NCI-H2107 (cell line): ENCODE measurements at places on chromosomes 3 and 15.
A peak's percentile ranks its signal among the peaks of the same experiment; 100 is the strongest.

GRCh38 chr3:114827495-114827894, 319.6 kb downstream of the ZBTB20 start:
- peak; percentile 42 for DNase-seq

DNA sequence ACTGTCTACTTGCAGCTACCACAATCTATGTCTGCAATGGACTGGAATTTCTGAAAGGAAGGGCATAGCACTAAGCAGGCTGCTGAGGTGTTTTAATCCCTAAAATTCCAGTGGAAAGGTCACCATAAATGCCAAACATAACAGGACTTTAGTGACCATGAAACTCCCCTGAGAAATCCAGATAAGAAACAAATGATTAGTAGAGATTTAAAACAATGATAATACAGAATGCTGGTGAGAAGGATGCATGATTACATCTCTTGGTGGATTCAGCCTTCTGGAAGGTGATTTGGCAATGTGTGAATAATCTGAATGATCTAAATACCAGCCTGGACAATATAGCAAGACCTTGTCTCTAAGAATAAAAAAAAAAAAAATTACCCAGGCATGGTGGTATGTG, 475.0 kb upstream of the CBLB start:
- no peak for DNase-seq

- no peak for DNase-seq
These were observed 100.1 kb upstream of the ALDH1A3 start for GRCh38 chr15:100779331-100780207.

DNA sequence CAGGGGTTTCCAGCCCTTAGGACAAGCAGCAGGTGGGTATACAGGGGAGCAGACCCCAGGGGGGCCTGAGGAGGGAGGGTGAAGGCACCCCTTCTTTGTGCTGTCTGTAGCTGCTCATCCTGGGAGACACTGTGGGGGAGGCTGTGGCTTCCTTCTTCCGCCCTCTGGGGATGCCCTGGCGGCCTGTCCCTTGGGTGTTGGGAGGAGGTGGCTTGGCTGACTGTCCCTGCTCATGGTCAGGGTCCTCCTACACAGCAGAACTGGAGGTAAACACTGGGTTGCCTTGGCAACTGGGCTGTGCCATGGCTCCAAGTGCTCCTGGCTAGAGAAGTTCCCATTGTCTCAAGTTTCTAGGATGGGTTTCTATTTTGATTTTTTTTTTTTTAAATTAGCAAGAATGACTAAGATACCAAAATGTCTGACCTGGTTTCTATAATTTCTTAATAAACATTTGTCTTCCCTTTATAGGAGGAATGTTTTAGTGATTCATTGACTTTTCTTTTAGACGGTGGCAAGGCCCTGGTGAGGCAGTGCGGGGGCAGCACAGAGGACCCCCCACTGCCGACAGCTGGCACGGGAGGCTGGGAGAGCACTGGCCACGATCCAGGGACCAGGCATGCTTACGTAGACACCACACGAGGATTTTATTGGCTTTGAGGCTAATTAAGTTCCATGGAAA, 12.4 kb downstream of the KLF13 start:
- DNase-seq, result peak; percentile 18

- no peak for DNase-seq
These were observed 182.2 kb downstream of the LPP start for GRCh38 chr3:188336178-188336577.

- DNase-seq, result peak; percentile 75
These were observed 31.4 kb downstream of the MKRN2 start for GRCh38 chr3:12588039-12589009.

DNA sequence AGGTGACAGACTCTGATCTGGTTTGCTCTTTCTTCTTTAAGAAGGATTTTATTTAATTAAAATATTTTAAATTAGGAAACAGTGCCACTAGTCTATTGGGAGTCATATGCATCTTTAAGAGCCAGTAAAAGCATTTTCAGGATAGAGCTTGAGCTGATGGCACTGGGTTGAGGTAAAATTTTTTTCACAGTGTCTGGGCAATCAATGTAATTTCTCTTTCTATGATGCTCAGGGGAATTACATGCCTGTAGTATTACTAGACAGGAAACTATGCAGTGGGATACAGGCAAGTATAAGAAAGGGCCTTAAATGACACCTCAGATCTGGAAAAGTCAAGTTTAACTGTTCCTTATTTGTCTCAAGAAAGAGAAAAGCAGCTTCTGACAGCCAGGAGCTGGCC, 76.4 kb downstream of the GAP43 start:
- no peak for DNase-seq

DNA sequence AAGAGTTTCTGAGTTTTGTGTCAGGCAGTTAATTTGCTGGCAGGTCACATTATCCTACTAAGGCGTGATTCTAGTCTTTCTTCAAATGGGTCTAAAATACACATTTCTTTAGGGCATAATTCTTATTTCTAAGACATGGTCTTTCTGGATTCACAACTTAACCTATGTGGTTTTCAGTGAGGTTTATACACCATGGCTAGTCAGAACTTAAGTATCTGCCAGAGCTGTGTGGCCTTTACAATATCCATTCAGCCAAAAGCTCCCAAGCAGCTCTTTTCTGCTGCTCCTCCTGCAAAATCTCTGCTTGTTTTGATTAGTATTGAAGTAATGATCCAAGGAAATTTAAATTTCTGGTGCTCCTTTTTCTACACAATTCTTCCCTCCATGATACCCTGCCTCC, 33.5 kb downstream of the SLC9C1 start:
- DNase-seq, result no peak

- no peak for DNase-seq
These were observed 16.1 kb downstream of the AMOTL2 start for GRCh38 chr3:134357914-134358811.

DNA sequence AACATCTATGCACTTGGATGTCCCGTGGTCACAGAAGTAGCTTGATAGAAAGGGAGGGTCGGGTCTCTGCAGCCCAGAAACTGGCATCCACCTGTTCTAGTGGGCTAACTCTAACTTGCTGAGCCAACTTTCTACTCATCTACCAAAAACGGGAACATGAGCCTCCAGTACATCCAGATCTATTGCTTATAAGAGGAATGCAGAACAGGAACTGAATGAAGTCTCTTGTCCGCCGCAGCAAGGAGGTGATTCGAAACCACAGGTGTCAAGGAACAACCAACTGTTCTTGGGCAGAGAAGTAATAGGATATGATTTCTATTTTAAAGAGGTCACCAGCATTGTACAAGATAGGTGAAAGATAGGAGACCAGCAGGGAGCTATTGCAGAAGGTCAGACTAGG, 17.9 kb downstream of the TERC start:
- no peak for DNase-seq

GRCh38 chr3:141690431-141691072, 47.5 kb upstream of the RNF7 start:
- DNase-seq, result no peak

GRCh38 chr15:22979238-22980188, 655 bp downstream of the CYFIP1 start:
- DNase-seq, result no peak

DNA sequence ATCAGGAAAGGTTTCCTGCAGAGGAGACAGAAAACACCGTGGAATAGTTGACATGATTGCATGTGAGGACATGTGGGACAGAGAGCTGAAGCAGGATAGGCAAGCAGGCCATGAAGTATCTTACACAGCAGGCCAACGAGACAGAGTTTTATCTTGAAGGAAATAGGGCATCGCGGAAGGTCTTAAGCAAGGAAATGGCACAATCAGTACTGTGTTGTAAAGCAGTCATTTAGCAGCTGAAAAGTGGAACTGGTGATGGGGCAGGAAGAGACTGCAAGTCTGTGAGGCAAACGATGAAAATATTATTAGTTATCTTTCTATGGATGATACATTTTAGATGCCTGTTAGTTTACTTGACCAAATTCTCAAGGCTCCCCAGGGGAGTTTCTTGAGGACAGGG, 535.1 kb downstream of the SOX2 start:
- no peak for DNase-seq

DNA sequence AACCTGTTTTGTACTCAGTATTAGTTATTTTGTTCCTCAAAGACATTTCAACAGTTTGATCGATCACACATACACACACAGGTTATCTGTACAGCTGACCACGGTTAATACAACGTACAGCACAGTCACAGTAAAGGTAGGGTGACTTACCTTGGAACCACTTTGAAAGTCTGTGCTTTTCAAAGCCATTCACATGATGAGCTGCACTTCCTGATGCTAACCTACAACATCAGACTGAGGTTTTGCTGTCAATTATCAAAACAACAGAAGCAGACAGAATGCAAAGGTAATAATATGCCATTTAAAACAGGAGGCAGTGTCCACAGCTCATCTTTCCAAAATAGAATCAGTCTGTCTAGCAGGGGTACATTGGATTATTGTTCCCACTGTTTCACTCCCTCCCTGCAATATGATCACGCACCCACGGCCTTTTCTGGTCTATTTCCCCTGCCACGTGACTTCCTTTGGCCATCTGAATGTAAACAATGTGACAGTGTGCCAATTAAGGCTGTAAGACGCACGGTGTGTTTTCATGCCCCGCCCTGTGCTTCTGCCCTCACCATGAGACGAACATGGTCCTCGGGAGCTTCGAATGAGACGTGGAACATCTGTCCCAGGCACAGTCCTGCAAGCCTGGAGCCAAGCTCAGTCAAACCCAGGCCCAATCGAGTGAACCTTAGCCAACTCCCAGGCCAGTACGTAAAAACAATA, 102.4 kb downstream of the FMN1 start:
- no peak for DNase-seq

- peak; percentile 38 for DNase-seq
These were observed 169.2 kb downstream of the ROBO1 start for GRCh38 chr3:79598594-79598993.

GRCh38 chr3:15174953-15175352, 31.1 kb upstream of the CAPN7 start:
- DNase-seq, result no peak

- DNase-seq, result no peak
These were observed 23.9 kb upstream of the AP4E1 start for GRCh38 chr15:50884540-50884939.

DNA sequence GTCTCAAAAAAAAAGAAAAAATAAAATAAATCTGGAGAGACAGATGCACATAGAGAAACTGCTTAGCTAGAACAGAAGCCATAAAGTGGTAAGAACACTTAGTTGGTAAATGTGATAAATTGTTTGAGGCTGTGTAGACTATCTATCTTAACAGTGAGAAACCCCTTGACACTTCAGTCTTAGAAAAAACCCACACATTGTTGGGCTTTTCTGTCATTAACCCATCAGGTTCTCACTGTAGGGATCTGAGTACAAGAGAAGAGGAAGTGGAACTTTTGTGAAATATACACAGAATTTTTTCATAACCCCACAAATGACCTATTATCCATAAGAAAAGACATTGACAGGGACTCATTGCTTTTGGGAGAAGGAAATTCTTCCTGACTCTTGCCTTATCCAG, 24.4 kb downstream of the TP63 start:
- no peak for DNase-seq

DNA sequence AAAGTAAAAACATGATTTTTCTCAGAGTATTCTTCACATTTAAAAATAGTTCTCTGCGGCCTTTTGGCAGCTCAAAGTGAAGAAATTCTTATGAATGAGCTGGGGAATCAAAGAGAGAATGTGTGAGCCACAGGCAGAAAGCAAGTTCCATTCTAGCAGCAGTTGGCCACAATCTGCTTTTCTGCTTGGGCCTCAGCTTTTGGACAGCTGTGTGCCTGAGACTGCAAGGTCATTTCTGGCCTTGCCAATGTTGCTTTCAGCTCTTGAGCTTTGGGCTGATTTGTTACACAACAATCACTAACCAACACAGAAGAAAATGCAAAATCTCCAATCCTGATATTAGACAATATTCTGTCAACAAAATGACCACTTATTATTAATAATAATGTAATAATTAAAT, 14.4 kb upstream of the TM4SF4 start:
- DNase-seq, result no peak

GRCh38 chr3:117735481-117736101, 1026.0 kb downstream of the TUSC7 start:
- no peak for DNase-seq

GRCh38 chr3:4593014-4593413, 99.9 kb downstream of the ITPR1 start:
- DNase-seq, result no peak

GRCh38 chr3:59553076-59553475, 503.3 kb upstream of the CFAP20DC start:
- no peak for DNase-seq

DNA sequence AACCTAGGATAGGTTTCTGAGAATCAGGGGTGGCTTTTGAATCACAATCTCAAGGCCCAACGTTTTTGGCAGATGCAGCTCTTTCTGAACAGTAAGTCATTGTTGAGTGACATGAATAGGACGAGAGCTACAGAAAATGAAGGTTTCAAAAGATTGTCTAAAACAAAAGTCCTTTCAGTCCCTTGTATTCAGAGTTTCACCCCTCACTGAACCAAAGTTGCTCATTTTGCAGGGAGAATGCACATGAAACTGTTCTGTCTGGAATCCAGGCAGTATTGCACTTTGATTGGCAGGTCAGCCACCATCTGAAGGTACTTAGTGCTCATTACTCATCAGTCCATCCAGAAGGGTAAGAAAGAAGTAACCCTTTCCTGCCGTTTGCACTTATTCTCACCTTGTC, 24.1 kb upstream of the RASGRP1 start:
- no peak for DNase-seq
